ENCODE measurements at places on chromosomes 6 and 20. TPM values are rescaled to one million over a fixed set of nuclear protein-coding genes. Genes with fewer than 3 reads are reported as not detected.

DNA sequence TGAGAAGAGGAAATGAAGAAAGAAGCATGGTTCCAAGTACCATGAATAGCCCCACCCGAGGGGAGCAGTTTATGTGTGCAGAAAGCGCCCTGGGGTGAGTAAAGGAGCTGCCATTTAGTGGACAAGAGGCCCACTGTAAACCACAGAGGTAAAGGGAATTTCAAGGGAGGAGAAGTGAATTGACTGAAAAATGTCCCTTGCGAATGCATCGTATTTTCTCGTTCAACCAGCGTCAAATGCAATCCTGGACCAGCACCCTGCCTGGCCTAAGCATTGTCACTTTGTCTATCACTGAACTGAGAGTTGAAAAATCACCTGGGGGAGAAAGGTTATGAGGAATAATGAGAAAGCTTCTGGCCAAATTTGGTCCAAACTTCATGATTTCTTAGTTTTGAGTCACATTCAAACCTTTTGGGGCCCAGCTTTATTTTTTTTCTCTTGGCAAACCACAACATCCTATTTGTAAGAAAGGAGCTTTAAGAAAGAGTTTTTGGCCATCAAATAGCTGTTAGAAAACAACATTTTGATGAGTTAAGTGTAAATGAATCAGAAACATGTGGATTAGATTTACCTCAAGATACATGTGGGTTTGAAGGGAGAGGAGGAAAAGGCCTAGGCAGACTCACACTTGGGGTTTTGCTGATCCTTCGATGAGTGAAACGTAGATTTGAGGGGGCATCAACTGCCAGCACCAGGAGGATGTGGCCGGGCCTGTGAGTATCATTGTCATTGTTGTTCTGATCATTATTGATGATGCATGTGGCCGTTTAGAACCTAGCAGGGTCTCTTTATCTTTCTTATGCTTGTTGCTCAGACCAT lies 214.0 kb downstream of the CLIC5 start:
- DNase-seq, result no peak

DNA sequence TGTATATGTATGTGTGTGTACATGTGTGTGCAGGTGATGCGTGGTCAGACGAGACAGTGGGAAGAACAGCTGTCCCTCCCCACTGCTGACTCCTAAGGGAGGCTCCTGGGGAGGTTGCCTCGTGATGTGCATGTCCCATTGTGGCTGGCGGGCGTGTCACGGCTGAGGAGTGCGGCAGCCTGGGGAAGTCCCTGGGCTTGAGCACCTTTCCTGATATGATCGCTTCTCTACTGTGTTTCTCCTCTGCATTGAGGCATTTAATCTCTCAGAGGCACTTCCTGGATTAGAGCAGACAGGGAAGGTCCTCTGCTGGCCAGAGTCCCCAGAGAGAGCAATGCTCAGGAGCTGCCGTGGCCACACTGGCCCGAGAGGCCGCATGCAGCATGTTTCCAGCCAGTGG lies 11.4 kb downstream of the NPBWR2 start:
- no peak for DNase-seq

DNA sequence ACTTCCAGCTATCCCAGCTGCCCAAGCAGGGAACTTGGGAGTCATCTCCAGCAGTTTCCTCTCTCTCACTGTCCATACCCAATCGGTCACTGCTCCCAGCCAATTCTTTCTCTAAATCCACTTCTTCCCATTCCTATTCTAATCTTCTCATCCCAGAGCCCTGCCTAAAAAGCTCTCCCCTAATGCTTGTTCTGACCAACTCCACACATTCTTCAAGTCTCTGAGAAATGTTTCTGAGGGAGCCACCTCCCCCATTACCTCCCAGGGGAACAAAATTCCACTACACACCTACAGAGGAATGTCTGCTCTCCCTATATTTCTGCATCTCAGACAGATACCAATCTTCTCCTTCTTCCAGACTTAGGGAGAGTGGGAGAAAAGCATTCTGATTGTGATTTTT lies 14.0 kb downstream of the SLC17A4 start:
- no peak for DNase-seq

GRCh38 chr6:20377623-20378265 lies 23.9 kb upstream of the E2F3 start:
- no peak for DNase-seq

DNA sequence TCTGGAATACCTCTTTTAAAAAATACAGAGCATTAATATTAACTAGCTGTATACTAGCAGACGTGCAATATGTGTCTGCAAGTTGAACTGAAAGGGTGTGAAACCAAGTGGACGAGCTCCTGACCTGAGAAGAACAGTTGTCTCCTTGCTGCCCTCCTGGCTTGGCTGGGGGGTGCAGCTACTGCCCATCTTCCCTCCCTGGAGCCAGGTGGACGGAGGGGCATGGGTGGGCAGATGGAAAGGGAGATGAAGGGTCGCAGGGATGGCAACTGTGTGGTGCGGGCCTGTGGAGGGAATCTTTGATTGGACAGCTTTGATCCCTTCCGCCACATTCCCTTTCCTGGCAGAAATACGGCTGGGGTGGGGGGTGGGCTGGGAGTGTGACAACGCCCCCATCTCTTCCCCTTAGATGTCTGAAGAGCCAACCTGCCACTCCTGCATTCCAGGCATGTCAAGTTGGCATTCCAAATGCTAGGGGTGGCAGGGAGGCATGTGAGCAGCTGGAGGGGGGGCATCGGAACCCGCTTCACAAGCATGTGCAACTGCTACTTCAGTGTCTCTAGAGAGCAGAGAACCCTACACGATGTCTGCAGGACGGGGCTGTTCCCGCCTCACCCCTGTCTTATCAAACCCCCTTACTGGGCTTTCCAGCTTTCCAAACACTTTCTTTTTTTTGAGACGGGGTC lies 37.3 kb downstream of the SRSF3 start:
- no peak for DNase-seq

DNA sequence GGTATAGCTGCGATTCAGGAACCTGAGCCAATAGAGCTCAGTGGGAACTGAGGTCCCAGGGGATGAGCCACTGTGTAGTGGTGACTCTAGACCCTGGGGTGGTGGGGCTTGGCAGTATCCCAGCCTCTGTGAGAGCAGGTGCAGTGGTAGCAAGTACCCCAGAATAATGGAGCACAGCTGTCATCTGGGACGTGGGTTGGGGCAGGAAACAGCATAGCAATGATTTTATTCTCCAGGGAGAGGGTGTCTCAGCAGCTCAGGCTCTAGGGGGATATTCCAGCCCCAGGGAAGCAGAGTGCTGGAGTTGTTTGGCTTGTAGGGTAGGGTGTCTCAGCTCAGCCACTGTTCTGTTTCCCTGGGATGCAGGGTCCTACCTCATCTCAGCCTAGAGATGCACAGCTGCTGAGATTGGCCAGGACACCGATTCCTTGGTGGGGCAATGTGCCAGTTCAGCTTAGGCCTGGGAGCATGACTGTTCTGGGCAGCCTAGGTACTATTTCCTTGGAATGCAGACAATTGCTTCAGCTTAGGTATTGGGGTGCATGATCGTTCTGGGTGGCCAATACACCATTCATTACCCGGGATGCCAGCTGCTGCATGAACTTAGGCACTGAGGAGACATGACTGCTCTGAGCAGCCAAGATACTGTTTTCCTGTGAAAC lies 34.0 kb upstream of the NUP153 start:
- no peak for DNase-seq

- no peak for DNase-seq
Observed at GRCh38 chr6:30939473-30939872, 1.3 kb upstream of the MUCL3 start.

ZBTB9 gene
- total RNA-seq, result 6.5 TPM

MUC22 gene
- total RNA-seq, result not detected

DNAH8 gene
- 0.13 TPM for total RNA-seq

B3GAT2 gene
- total RNA-seq, result not detected
